ENCODE measurements at places on chromosomes 1 and 21. TPM values are rescaled to one million over a fixed set of nuclear protein-coding genes. Genes with fewer than 3 reads are reported as not detected.
A peak's percentile ranks its signal among the peaks of the same experiment; 100 is the strongest.

DNA sequence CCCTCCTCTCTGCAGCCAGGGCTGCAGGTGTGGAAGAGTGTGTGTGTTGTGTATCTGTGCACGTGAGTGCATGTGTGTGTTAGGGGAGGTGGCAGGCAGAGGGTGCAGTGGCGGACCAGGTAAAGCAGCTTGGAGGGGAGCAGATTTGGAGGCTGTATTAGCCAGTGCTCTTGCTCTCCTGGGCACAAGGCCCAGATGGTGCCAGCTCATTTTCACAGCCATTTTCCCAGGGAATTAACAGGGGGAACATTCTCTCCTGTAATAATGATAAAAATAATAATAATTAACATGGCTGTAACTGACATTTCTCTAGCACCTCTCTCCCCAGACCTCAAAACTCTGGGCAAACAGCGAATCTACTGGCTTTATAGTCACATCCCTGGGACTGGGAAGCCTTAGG, 43.6 kb downstream of the LRRN2 start:
- DNase-seq, result no peak
- H3K27ac ChIP-seq, result no peak overlapping the region
- no peaks in the 10 kb centered on the region for H3K36me3 ChIP-seq
- no peak overlapping the region for H3K4me3 ChIP-seq
- H3K27me3 ChIP-seq, result peaks cover 2% of the 10 kb centered on the region
- H3K4me1 ChIP-seq, result peaks cover 11% of the 10 kb centered on the region

The ATP6V1G3 gene
- not detected for total RNA-seq

DNA sequence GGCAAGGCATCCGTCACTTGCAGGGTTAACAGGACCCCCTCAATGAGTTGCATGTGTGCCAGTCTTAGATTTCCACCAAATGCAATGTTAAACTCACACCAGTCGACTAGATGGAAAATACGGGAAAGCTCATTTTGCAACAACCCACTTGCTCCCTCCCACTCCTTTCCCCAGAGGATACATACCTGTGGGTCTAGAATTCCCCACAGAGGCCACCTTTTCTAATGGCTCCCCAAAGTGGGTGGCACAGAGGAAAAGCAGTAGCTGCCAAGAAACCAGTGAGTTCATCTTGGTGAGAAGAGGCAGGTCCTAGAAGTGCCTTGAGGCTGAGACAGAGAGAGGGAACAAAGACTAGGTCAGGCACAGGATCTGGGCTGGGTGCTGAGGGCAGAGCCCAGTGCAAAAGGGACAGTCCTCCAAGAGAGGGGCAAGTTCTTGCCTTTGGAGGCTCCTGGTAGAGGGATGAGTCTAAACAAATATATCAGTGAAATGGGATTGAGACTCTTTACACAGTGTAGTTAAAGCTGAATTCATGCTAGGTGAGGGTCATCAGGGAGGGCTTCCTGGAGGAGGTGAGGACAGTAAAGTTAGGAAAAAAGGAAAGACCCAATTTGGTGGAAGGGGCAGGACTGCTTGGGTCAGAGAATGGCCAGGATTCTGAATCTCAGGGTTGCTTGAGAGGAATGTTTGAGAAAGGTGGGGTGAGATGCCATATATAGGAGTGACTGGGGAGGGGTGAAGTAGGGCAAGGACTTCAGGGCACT, 3.5 kb downstream of the KISS1 start:
- H3K4me1 ChIP-seq, result peaks cover 13% of the 10 kb centered on the region
- DNase-seq, result no peak
- H3K27me3 ChIP-seq, result peaks cover 36% of the 10 kb centered on the region
- H3K4me3 ChIP-seq, result no peak overlapping the region
- no peaks in the 10 kb centered on the region for H3K36me3 ChIP-seq
- H3K27ac ChIP-seq, result no peak overlapping the region

DNA sequence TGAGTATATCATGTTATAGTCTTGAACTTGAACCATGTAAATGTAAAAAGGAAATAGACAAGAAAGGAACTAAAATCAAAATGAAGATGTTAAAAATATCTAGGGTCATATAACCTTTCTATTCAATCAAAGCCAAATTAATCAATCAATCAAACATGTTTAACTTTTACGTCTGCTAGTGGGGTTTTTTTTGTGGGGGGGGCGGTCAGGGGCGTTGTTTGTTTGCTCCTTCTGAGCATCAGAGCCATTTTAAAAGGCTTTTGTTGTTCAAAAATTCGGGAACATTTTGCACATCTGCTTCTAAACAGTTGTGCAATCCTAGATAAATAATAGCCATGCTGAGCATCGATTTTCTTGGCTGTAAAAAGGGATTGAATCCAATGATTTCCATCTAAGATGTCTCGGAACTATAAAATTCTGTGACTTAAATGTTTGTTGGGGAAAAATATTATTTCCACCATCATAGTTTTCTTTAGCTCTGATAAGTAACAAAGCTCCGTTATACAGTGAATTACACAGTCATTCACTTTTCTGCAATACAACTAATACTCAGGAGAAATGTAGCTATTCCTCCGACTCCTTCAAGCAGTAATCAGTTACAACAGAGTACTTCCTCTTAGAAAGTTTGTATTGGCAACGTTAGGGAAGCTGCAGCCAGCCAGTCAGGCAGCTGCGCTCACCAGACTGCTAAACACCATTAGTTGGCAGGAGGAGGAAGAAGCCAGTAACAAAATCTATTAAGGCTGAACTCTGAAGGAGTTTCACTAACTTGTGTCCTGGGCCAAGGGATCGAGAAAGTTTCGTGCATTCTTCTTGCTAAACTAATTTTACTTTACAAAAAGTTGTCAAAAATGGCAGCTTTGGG, 2.2 kb downstream of the SPATA6 start:
- peak overlapping the region; percentile 86 for H3K4me3 ChIP-seq
- no peaks in the 10 kb centered on the region for H3K27me3 ChIP-seq
- peak; percentile 94 for DNase-seq
- no peaks in the 10 kb centered on the region for H3K36me3 ChIP-seq
- H3K4me1 ChIP-seq, result peaks cover 17% of the 10 kb centered on the region

- no peak for DNase-seq
- H3K4me3 ChIP-seq, result peak overlapping the region; percentile 21
- peaks cover 5% of the 10 kb centered on the region for H3K4me1 ChIP-seq
These were observed 10.6 kb downstream of the CNR2 start for GRCh38 chr1:23902321-23903278.

Data from muscle of leg (tissue), 16 donors.